ENCODE measurements at places on chromosomes 13 and 19.

DNA sequence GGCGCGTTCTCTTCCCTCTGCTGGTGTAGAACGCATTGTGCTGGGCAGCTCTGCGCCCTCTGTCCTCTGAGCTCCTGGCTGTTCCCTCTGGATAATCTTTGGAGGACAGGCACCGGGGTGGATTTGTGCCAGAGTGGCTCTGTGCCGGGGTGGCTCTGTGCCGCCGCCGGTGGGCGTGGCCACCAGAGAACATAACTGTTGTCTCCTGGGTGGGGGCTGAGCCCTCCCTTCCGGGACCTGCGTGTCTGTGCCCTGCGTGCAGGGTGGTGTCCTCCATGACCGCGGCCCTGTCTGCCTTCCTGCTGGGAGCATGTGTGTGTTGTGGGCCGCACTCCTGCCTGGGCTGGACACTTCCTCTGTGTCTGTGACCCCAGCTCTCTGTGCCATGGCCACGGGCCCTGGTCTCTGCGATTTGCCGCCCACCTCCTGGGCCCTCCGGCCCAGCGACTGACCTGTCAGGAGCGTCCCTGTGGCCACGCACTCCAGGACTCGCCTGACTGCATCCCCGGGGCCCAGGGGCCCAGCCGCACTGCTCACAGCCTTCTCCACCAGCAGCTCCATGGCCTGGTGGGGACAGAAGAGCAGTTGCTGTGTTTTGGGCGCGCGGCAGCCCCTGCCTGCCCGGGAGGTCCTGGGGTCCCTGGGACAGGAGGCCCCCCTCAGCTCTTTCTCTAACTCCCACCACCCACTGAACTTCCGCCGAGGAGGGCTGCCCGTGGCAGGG lies 22.4 kb upstream of the MATK start:
- DNase-seq, result no peak

GRCh38 chr19:41877916-41878905 lies 1.1 kb downstream of the CD79A start:
- no peak for DNase-seq

DNA sequence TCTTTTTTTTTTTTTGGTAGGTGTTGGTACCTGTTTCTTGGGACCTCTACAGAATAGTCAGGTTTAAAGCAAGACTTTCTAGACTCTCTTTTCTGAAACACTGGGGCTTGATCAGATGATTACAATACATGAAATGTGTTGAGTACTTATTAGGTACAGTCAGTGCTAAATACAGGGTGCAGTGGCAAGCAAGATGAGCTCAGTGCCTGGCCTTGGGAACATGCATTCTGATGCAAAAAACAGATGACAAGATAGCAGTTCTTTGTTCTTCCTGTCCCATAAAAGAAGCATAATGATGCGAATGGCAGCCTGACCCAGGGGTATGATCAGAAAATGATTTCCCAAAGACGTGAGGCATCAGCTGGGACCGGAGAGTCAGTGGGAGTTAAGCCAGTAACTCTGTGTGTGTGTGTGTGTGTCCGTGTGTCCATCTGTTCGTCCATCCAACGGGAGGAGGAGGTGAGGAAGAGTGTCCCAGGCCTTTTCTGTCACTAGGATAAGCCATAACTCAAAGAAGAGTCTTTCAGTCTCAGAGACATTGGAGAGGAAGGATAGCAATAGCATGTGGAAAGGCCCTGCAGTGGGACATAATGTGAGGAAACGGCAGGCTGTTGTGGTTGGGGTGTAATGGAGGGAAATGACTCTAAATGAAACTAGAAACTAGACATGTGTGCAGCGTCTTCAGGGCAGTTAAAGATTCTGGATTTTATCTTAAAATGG lies 32.2 kb downstream of the SLAIN1 start:
- DNase-seq, result peak; percentile 55

DNA sequence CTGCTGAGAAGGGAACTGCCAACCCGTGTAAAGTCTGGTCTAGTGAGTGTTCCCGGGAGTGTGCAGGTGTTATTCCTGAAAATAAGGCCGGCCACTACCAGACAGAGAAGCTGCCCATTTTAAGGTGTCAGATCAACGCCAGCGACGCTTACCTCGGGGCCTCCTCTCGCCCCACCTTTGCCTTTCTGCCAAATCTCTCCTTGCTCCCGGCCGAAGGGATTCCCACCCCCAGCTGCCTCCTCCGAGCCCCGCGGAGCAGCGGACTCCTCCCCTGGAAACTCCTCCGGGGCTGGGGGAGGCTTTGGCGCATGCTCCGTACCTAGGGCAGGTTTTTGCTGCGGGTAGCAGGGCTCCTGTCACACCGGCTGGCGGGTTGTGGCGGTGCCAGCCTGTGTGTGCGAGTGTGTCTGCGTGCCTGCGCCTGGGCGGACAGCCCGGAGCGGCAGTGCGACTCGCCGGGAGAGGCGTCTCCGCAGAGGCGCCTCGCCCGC lies at the start of gene HS6ST3:
Gene HS6ST3, plus strand, starts transcription at position 359 of the 491 bp plus-strand sequence.
- peak; percentile 47 for DNase-seq

DNA sequence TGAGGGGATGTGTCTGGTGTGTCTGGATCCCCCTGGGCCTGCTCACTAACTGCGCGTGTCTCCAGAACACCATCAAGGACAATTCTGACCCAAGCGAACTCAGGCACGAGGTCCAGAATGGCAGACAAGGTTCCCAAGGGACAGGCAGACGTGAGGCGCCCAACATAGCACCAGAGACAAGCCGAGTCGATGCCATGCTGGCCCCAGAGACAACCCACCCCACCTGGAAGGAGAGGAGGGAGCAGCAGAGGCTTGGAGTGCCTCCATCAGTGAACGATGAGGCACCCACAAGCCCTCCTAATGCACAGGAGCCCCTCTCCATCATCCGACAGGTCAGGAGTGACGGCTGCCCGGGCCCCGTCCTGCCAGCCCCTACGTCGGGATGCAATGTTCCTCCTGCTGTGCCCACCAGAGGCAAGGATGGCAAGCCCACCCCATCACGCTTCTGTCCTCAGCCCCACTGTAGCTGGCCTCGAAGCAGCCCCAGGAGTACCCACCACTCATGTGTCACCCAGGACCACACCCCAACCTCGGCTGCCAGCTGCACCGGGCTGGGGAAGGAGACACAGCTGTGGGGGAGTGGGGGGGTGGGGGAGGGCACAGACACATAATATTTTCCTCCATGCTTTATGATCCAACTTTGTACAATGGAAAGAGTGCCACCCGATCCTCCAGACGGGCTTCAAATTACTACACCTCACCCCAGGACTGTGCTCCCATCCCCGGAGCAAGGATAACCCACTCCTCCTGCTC lies 11.8 kb downstream of the AP3D1 start:
- DNase-seq, result no peak

- DNase-seq, result no peak
Observed at GRCh38 chr13:42474954-42475353, 99.0 kb upstream of the TNFSF11 start.

DNA sequence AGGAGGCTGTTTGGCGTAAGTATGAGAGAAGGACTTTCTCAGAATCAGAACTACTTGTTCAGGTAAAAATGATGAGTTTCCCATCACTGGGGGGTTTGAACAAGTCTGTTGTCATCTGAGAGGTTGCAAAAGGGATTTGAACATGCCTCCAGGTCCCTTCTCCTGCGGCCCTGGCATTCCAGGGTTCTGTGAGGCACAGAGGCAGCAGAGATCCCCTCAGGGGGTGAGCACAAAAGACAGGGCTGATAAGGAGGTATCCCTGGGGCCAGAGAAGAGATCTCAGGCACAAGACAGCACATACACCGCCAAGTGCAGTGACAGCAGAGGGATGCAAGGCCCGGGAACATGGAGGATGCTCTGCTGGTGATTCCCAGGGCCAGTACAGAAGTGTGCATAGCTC lies 275.8 kb upstream of the TSHZ3 start:
- no peak for DNase-seq

GRCh38 chr13:110628477-110628793 lies 13.1 kb downstream of the NAXD start:
- no peak for DNase-seq

DNA sequence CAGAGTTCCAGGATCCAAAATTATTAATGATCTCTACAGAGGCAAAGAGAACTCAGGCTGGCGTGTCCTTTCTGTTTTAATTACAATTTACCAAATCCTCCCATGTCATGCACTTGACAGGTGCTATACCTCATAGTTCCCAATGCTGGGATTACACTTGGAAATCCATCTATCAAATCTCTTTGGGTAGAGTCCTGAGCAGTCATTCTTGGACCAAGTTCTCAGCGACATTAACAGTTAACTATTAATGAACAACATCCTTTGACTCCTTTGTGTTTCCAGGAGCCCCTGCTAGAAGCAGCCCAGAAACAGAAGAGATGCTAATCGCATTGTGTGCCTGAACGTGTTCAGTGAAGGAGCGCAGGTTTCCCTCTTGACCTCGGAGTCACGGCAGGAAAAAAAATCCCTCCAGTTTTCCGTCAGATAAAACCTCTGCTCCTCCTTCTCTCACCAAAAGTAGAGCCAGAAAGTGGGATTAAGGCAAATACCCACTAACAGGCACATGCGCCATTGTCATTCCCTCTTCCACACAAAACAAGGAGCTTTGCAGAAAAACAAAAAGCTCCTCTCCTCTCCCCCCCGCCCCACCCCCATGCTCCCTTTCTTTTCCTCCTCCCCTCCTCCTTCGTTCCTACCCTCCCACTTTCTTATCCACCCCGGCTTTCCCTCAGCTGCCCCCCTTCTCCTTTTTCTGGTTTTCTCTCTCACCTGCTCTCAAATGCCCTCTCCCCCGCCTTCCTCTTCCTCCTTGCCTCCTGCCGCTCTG lies 224.7 kb downstream of the ZIC5 start:
- DNase-seq, result no peak

DNA sequence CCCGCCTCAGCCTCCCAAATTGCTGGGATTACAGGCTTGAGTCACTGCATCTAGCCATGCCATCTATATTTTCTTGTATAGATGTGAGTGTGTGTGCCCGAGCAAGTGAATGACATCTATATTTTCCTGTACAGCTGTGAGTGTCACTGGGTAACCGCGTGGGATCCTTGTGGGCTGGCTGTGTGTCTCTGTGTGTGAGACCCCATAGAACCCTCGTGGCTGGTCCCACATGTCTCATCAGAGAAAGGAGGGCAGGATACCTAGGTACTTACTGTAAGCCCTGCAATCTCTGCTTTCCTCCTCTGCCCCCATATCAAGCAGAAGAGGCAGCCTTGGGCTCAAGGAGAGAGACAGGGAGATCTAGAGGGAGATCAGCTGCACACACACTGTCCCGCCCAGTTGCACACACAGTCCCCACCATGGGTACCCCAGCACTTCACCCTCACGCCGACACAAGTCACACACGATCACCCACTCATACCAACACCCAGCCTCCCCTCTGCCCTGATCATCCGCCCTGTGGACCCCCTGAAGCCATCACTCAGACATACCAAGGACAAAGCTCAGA lies 655 bp downstream of the DENND1C start:
- DNase-seq, result no peak

- DNase-seq, result no peak
Observed at GRCh38 chr13:71830736-71831135, 36.3 kb downstream of the DACH1 start.

DNA sequence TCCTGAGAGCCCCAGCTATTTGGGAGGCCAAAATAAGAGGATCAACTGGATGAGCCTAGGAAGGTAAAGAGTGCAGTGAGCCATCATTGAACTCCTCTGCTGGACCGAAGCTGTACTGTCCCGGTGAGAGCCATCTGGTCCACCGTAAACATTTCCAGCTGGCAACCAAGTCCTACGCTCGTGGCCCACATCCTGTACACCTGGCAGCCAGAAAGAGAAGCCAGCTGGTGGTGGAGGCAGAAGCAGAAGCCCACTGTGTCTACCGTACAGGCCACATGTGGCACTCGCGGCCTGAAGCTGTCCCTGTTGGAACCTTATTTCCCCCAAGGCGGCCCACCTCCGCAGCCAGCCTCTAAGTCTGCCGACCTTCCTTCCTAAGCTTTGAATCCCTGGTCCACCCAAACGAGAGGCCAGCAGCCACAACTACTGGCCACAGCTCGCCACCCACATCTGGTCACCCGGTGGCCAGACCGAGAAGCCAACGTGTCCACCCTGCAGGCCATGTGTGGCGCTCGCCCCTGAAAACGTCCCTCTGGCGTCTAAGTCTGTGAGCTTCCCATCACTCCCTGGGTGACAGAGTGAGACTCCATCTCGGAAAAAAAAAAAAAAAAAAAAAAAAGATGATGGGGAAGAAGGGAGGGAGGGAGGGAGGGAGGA lies 14.2 kb upstream of the ZNF91 start:
- no peak for DNase-seq

DNA sequence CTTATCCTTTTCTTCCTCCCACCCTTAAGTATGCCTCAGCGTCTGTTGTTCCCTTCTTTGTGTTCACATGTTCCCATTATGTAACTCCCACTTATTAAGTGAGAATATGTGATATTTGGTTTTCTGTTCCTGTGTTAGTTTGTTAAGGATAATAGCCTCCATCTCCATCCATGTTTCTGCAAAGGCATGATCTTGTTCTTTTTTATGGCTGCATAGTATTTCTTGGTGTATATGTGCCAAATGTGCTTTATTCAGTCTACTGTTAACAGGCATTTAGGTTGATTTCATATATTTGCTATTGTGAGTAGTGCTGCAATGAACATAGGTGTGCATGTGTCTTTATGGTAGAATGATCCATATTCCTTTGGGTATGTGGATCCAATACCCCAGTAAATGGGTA lies 3.2 kb upstream of the ZNF441 start:
- DNase-seq, result no peak

DNA sequence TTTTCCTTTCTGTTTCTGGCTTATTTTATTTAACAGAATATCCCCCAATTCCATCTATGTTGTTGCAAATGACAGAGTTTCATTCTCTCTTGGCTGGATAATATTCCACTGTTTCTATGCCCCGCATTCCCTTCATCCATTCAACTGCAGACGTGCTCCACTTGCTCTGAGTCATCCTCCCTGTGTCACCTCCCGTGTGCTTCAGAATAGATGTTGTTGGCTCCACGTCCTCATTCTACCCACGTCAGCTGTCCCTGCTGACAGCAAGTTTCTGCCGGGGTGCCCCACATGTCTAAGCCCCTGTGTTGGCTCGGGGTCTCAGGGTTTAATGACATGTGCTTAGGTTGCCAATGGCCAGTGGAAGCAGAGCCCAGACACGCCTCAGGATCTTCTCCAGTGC lies 1041.0 kb downstream of the UQCRFS1 start:
- no peak for DNase-seq

DNA sequence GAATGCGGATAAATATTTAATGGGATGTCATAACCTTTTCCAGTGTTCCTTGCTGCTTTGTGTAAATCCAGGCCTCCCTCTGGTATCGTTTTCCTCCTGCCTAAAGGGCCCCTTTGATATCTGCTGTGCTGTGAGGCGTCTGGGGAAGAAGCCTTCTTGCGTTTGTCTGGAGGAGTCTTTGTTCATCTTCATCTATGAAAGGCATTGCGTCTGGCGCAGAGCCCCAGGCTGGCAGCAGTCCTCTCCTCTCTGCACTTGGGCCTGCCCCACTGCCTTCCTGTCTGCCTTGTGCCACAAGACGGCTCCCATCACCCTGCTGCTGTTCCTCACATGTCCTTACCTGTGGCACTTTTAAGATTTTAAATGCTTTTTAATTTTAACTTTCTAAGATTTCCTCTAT lies 9.8 kb downstream of the PROZ start:
- DNase-seq, result no peak

DNA sequence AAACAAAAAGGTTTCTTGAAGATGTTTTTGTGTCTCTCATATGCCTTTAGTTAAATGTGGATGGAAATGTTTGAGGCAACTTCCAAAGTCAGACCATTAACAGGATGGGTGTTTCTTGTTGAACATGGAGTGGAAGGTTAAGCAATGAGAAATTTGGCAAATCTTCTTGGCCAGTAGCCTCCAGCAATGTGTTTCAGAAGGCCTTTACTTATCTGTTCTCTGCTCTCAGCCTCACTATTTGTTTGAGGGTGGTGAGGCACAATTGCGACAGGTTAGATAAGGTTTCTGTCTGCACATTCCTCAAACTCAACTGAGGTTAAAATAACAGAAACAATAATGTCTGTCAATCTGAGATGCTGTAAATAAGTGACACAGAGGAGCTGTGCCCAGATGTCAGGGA lies 1019.0 kb downstream of the DIAPH3 start:
- no peak for DNase-seq

Data from activated CD8-positive, alpha-beta memory T cell treated with anti-CD3 and anti-CD28 coated beads, Interleukin-2, amount 50 U/mL, for 48 hours (primary cell).